ENCODE measurements at places on chromosomes 2 and 18.

DNA sequence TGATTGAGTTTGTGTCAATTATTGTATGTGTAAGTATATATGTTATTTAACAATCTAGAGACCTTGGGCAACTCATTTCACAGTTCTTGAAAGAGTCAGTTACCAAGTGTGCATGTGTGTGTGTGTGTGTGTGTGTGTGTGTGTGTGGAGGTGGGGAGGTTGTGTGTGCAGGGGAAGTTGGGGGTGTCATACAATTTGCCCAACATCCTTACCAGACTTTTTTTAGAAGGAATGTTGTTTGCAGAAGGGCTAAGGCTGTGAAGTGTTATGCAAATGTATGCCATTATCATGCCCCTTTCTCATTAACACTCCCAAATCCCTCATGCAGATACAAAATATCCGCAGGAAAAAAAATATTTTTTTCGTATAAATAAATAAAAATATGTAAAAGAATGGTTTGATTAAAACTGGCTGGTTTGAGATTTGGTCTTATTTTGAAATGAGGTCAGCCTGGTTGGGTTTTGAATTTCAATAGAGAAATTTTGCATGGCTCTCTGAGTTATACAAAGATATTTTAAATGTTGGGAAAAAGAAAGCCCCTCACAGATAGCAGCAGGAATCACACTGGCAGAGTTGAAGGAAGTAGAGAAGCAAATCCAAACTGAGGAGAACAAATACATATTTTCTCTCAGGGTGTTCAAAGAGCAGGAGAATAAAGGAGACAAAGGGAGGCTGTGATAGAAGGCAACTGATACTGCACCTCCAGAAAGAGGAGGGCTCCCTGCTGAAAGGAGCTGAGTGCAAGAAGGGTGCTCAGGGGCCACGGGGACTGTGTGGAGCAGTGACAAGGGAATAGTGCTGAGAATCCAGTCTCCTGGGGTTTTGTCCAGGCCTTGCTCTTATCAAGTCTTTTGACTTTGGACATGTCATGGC, 1365.5 kb upstream of the CELF4 start:
- DNase-seq: no peak
- no peaks in the 10 kb centered on the region for H3K27me3 ChIP-seq
- no peak overlapping the region for H3K27ac ChIP-seq
- H3K36me3 ChIP-seq: no peaks in the 10 kb centered on the region
- H3K4me3 ChIP-seq: no peak overlapping the region
- no peaks in the 10 kb centered on the region for H3K4me1 ChIP-seq

DNA sequence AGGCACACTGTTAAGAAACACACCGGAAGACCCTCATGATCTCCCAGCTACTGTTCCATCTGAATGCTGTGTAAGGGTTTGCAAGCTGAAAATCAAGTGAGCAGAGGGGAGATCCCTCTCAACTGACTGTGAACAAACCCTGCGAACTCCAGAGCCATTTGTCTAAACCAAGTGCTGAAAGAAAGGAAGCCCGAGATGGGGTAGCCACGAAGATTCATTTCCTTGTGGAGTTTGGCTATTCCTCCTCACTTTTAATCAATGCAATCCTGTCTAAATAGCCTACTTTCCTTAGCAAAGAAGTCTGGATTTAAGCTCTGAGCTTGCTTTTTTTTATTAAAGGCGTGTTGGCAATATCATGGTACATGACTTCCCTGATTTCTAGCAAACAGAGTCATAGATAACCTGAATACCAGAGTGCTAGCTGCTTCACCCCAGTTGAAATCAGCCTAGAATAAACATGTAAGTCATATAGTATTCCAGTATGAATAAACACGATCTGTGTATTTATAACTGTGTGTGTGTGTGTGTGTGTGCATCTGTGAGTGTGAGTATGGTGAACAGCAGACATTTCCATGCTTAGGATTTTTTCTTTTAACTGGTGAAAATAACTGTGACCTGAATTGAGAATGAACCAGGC, 365.2 kb downstream of the ZNF521 start:
- H3K4me1 ChIP-seq: no peaks in the 10 kb centered on the region
- DNase-seq: no peak
- no peaks in the 10 kb centered on the region for H3K36me3 ChIP-seq
- peaks cover 7% of the 10 kb centered on the region for H3K27me3 ChIP-seq
- H3K4me3 ChIP-seq: no peak overlapping the region
- no peak overlapping the region for H3K27ac ChIP-seq

GRCh38 chr18:6326566-6326965, 88.1 kb downstream of the L3MBTL4 start:
- H3K4me3 ChIP-seq: no peak overlapping the region
- no peak for DNase-seq
- no peak overlapping the region for H3K27ac ChIP-seq
- H3K27me3 ChIP-seq: no peaks in the 10 kb centered on the region

DNA sequence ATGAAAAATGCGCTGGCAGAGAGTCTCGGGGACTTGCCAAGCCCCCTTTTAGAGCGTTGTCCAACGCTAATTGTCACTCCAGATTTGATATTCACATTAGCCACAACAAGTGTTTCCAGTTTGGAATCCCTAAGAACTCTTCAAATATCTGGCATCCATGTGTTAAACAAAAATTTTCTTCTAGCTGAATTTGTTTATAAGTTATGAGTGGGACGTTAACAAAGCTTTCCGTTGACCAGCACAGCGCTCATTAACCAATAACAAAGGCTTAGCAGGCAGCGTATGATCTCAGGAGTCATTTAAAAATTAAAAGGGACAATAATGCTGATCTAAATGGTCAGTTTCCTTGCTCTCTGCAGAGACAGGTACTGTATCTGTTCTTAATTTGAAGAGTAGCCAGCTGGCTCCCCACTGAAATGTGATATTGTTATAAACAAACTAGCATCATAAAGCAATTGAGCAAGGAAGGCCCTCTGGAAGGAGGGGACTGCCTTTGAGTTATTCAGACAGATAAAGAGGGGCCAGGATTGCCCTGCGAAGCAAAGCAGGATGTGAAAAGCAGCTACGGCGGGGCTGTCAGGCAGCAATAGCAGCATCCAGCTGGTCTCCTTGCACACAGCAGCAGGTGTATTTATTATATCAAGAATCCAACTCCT, 337.2 kb upstream of the SALL3 start:
- H3K36me3 ChIP-seq: peaks cover 6% of the 10 kb centered on the region
- no peak for DNase-seq
- H3K27me3 ChIP-seq: no peaks in the 10 kb centered on the region
- peaks cover 13% of the 10 kb centered on the region for H3K4me1 ChIP-seq
- peak overlapping the region; percentile 86 for H3K27ac ChIP-seq

DNA sequence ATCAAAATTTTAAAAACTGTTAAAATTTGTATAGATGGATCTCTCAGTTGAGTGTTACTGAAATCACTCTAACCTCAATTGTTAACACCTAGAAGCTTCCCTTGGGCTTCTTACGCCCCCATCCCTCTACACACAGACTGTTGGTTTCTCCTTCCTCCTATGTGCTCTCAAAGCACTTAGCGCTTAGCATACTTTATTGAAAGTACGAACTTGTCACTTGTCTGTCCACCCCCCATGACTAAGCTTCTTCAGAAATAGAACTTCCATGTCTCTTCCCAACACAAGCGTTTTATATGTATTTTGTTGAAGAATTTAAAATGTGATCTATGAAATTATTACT, 441 bp downstream of the MPHOSPH10 start:
- H3K36me3 ChIP-seq: peaks cover 24% of the 10 kb centered on the region
- no peak overlapping the region for H3K4me3 ChIP-seq
- H3K27ac ChIP-seq: no peak overlapping the region
- DNase-seq: no peak
- peaks cover 13% of the 10 kb centered on the region for H3K4me1 ChIP-seq

DNA sequence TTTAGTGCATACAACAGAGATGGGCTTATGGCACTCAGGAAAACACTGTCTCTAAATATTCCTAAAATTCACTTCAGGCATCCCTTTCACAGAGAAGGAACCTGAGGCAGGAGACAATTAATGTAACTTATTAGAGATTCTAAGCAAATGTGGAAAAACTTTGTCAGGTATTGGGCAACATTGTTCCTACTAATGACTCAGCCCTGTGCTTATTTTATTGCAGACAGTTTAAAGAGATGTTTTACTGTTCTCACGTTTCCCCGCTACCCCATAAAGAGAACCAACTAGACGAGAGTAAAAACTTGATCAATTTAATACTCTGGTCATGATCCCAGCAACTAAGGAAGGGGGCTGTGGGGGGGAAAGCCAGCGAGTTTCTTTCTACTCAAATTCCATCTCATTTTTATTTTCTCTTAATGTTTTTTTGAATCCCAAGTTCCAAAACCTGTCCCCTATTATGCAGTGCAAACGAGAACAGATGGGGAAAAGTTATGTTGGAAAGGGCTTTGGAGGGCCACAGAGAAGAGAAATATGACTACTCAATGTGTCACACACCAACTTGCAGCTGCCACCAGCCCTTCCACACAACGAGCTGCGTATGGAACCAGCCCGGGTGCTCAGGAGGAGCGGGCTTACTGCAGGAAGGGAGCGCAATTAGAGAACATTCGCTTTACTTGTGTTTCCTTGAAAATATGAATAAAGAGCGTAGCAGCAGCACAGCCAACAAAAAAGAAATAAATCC, 18.7 kb upstream of the ACVR1 start:
- H3K36me3 ChIP-seq: no peaks in the 10 kb centered on the region
- peaks cover 46% of the 10 kb centered on the region for H3K4me1 ChIP-seq
- no peak overlapping the region for H3K4me3 ChIP-seq

- H3K4me1 ChIP-seq: no peaks in the 10 kb centered on the region
- DNase-seq: no peak
- H3K27me3 ChIP-seq: no peaks in the 10 kb centered on the region
- no peak overlapping the region for H3K27ac ChIP-seq
- H3K36me3 ChIP-seq: no peaks in the 10 kb centered on the region
These were observed 204.6 kb upstream of the TNP1 start for GRCh38 chr2:217064234-217065011.

GRCh38 chr2:208335-208734, 55.5 kb downstream of the SH3YL1 start:
- peaks cover 16% of the 10 kb centered on the region for H3K27me3 ChIP-seq
- H3K4me1 ChIP-seq: peaks cover 10% of the 10 kb centered on the region
- H3K36me3 ChIP-seq: no peaks in the 10 kb centered on the region
- no peak overlapping the region for H3K27ac ChIP-seq
- DNase-seq: no peak
